ENCODE measurements at places on chromosomes 7 and 10. TPM values are rescaled to one million over a fixed set of nuclear protein-coding genes. Genes with fewer than 3 reads are reported as not detected.

GJD4 gene
- polyA plus RNA-seq: not detected

KCND2 gene
- polyA plus RNA-seq: not detected

DNA sequence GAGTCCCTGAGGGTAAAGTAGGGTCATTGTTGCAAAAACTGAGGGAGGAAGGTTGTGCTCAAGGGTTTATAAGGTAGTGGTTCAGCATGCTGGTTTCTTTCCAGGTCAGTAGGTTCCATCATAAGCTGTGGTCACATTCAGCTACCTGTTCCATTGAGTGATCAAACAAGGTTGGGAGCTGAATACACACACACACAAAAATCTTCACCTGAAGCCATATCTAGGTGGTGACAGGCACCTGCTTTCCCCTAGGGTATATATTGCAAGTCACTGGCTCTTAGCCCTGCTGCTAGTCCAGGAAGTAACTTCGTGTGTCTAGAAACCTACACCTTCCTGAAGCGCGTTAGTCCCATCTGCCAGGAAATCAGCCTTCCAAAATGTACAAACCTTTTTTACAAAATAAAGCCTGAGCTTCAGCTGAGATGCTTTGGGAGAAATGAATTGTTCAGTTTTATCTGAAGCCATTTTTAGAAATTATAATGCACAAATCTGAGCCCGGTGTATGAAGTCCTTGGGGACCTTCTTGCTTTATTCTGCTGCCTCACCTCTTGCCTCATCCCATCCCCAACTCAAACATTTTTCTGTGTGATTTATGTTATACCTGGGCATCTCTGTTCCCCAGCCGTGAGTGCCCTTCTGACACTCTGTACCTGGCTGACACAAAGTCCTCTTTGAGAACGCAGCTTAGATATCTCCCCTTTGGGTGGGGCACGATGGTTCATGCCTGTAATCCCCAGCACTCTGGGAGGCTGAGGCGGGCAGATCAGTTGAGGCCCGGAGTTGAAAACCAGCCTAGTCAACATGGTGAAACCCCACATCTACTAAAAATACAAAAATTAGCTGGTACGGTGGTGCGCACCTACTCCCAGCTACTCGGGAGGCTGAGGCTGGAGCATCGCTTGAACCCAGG lies 10.6 kb upstream of the LAMTOR4 start:
- DNase-seq: no peak

DNA sequence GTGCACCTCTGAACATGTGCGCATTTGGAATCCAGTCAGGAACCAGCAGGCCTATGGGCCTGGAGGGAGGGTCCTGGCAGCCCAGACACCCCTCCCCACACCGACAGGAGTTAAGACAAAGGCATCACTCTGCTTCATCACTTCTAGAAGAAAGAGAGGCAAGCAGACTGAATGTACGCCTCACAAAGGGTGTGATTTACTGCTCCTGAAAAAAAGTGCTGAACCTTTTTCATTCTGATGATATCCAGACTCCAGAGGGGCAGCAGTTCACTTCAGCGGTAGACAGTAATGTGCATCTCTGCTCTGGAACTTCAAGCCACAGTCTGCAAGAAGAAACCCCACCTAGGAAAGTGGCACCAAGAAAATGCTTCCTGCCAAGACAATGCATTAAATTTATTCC lies 88.2 kb upstream of the TMEM72 start:
- no peak for DNase-seq

DNA sequence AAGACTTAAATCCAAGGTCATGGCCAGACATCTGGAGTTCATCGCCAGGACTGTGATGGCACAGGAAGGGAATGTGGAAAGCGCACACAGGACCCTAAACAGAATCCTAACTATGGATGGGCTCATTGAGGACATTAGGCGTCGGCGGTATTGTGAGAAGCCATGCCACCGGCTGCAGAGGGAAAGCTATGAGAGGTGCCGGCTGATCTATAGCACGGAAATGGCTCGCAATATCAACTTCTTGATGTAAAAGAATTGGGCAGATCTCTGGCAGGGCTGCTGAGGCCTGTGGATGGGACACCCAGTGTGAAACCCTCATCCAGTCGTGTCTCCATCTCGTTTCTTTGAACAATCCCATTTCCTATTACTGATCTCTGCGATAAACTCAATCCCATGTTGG lies 6.3 kb upstream of the CTBP2 start:
- no peak for DNase-seq

All from SK-N-SH (cell line).